ENCODE measurements at places on chromosomes 2 and 18.

- no peak for DNase-seq
Observed at GRCh38 chr18:31750273-31750672, 10.4 kb downstream of the SLC25A52 start.

DNA sequence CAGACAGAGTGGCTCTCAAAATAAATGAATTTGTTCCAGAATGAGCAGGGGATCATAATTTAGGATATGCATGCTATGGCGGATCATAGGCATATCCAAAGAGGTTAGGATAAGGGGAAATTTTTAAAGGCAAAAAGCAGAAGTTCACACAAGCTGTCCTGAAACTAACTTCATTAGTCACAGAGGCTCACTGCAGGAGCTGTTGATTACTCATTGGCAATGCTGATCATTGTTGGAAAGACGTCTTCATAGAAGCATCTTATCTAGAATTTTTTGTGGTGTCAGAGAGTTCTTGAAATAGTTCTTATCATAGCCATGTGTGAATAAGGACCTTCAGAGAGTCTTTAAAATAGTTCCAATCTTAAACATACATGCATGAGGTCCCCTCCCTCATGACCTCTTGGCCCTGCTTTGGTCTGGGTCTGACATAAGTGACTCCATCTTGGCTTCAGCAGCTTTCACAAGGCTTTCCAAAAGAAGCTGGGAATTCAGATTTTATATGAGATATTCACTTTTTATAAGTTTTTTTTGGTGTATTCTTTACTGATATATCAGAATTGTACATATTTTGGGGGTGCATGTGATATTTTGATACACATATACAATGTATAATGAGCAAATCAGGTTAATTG, 7.5 kb upstream of the CCDC195 start:
- no peak for DNase-seq

- no peak for DNase-seq
Observed at GRCh38 chr2:218985325-218986091, 524 bp upstream of the FEV start.

DNA sequence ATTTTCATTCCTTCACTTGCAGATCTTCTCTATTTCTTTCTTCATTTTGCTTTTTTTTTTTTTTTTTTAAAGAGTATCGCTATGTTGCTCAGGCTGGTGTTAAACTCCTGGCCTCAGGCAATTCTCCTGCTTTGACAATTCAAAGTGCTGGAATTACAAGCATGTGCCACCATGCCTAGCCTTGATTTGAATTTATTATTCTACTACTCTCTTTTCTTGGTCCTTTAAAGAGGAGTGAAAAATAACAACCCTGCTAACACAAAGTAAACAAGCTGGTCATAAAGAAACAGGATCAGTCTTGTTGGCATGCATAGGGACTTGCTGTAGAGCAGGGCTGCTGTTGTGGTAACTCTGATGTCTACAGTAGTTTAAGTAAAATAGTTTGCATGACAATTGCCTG, 1615.3 kb upstream of the ZEB2 start:
- no peak for DNase-seq

GRCh38 chr2:18123211-18123570, 244.7 kb downstream of the KCNS3 start:
- no peak for DNase-seq

GRCh38 chr2:238774980-238775509, 72.8 kb upstream of the TWIST2 start:
- no peak for DNase-seq

GRCh38 chr18:59902131-59902992, 2.6 kb downstream of the PMAIP1 start:
- DNase-seq: no peak

GRCh38 chr18:55248495-55248894, 289.2 kb upstream of the CCDC68 start:
- DNase-seq: no peak

- no peak for DNase-seq
Observed at GRCh38 chr18:55735969-55736368, 148.0 kb upstream of the TCF4 start.

DNA sequence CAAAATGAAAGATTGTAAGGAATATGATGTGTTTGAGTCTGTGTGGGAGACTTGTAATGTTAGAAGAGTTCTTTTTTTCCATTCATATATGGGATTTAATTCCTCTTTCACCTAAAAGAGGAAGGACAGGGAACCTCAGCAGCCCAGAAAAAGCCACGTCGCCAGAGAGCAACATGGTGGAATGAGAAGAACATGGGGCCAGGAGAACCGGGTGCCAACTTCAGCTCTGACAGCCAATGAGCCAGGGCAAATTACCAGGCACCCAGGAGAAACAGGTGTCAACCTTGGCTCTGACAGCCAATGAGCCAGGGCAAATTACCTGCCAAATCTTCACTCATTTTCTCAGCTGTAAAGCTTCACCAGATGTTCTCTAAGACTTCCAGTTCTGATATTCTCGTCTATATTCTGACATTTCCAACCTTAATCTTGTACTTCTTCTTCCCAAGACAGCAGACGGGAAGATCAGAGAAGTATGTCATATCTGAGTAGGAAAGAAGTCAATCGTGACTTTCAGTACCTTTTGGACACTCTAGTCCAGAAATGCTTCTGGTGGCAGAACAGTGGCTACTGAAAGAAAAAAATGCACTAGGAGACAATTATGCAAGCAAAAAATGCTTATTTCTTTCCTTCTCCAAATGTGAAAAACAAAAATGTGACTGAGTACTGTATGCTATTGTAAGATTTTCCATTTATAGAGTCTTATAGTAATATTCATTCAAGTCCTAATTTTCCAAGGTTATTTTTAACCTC, 79.2 kb upstream of the COL5A2 start:
- DNase-seq: no peak

- DNase-seq: peak; percentile 43
Observed at GRCh38 chr2:18800240-18800971, 211.0 kb upstream of the NT5C1B start.

DNA sequence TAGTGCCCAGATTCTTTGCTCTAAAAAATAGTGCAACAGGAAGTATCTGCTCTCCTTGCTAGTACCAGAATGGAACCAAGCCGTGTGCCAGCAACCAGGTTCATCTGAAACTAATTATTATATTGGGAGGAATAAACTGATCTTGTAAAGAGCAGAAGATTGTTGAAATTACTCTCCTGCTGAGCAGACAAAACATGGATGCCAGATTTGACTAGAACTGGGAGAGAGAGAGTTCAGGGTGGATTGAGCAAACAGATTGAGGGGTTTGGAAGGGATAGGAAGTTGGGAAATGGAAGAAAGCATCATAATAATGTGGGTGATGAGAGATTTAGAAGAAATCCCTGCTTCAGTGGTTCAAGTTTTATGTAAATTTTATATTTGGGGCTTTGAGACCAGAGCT, 160.1 kb upstream of the RASGRP3 start:
- DNase-seq: no peak

GRCh38 chr2:139465789-139466188, 685.6 kb upstream of the NXPH2 start:
- no peak for DNase-seq

GRCh38 chr2:46160326-46160725, 136.9 kb upstream of the EPAS1 start:
- no peak for DNase-seq

DNA sequence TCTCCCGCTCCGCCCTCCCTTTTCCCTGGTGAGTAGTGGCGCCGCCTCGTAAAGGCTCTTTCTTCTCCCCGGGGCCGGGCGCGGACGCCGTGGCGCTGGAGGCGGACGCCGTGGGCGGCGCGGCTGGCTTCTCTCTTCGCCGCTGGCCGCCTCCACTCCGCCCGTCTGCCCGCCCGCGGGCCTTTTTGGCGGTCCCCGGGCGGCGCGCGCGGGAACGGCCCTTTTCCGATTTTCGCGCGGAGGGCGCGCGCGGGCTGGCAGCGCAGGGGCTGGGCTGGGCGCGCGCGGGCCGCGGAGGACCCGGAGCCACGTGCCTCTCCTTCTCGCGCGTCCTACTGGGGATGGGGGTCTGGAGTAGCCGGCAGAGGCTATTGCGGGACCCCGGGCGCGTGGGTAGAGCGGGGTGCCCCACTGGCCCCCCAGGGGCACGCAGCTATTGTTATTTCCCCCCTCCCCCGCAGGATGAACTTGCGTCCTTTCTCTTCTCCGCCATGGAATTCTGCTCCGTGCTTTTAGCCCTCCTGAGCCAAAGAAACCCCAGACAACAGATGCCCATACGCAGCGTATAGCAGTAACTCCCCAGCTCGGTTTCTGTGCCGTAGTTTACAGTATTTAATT, 472 bp downstream of the SLC20A1 start:
- DNase-seq: no peak

DNA sequence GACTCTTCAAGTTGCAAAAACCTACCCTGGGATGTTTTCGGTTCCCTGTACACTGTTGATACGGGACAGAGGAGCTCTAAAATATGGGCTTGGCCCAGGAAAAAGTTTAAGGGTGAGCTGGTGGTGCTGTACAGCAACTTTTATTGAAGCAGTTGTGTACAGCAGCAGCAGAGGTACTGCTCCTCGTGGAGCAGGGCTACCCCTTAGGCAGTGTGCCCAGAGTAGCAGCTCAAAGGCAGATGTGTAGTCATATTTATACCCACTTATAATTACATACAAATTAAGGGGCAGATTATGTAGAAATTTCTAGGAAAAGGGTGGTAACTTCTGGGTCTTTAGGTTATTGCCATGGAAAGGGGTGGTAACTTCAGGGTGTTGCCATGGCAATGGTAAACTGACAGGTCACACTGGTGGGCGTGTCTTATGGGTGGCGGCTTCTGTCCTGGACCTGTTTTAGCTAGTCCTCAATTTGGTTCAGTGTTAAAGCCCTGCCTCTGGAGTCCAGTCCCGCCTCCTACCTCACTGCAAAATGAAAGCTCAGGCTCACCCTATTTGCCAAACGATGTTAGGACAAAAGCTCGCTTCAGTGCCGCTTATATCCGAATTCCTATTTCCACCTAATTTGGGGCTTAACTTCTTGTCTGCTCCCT, 203.2 kb downstream of the ETAA1 start:
- DNase-seq: no peak

GRCh38 chr2:70954886-70955285, 19.2 kb downstream of the ATP6V1B1 start:
- DNase-seq: no peak

- DNase-seq: no peak
Observed at GRCh38 chr2:240460781-240461431, 25.4 kb downstream of the GPC1 start.

GRCh38 chr2:92074549-92074898, 2796.7 kb upstream of the TEKT4 start:
- no peak for DNase-seq

- no peak for DNase-seq
Observed at GRCh38 chr18:48364146-48364545, 45.0 kb downstream of the ZBTB7C start.

- no peak for DNase-seq
Observed at GRCh38 chr2:133848111-133848649, 279.9 kb upstream of the NCKAP5 start.

DNA sequence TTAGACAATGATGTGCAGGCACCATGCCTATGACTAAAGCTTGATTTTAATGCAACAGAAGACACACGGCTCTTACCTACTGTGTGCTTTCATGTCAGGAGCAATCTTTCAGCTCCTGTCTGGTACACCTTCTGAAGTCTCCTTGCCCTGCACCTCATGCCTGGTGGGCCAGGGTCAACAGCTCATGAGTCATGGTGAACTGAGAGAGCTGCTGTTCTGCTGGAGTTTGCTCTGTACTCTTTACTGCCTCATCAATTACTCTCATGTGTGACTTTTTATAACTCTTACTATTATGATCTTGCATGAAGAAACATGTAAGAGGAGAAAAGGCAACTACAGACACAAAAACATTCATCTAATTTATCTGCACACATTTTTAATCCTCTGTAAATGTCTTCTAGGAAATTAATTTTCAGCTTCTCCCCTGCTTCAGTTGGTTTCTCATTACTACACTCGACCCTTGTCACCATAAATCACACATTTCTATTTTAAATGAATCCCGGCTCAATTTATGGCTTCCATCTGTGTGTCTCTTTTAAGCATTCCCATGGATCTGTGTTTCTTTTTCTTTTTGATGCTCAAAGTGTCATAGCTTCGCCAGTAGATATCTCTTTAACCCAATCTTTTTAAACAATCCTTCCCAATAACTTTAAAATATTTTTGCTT, 9.7 kb downstream of the SERPINB7 start:
- DNase-seq: no peak

DNA sequence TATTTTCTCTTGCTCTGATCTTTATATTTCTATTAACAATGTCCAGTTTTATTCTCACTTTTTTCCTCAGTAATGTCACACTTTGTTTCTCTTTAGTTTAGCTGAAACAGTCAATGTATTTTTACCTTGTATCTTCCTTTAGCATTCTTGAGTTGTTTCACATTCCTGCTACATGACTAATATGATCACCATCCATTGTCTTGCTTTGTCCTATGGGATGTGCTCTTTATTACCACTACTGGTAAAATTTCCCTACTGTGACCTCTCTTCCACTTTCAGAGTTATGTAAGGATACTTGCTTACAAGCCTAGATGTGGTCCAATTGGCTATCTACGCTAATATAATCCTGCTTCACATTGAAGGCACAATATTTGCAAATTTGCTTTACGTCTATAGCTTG, 457.9 kb downstream of the PIK3C3 start:
- DNase-seq: no peak

DNA sequence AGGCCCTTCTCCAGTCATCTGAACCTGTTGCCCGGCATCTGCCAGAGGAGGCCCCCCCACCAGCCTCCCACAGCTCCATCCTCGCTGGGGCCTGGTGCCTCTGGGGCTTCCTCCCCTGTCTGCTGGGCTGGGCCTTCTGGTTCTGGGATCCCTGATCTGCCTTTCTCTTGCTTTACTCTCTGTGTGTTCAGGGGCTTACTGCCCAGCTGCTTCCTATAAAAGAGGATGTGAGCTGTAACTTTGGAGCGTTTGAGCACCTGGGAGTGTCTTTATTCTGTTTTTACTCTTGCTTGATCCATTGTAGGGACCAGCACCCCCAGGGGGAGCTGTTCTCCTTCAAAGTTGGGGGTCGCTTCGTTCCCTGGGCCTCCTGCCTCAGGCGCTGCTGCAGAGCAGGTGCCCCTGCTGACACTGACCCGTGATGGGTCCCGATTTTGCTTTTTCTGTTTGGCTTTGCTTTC, 23.1 kb upstream of the FAHD2A start:
- no peak for DNase-seq

DNA sequence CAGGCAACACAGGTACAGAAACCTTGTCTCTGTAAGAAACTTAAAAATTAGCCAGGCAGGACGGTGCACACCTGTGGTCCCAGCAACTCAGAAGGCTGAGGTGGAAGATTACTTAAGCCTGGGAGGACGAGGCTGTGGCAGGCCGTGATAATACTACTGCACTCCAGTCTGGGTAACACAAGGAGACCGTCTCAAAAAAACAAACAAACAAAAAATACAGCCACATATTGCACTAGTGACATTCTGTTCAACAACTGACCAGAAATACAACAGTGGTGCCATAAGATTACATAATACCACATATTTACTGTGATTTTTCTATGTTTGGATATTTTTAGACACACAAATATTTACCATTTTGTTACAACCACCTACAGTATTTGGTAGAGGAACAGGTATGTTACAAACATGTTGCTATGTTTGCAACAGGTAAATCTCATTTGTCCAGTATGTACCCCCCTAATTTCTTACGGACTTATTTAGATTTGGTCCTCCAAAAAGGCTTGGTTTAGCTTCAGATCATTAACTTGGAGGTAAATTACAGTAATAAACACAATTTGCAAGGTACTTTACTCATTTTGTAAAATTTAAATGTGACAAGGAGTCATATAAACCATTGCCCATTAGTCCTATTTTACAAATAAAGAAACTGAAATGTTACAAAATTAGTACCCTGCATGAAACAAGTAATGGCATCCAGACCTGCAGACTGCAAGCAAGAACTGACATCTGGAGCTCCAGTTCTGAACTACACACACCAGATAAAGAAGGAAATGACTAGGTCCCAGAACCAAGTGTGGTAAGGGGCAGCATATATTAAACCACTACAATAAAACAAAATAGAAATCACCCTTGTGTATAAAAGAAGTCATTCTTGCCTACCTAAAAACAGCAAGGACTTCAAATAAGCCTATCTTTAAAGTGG, 36.8 kb downstream of the TRIP12 start:
- no peak for DNase-seq

Measured in SHP77 (cell line).